ENCODE measurements at places on chromosomes 16 and 17.

- DNase-seq, result no peak
These were observed 162.3 kb downstream of the UTP18 start for GRCh38 chr17:51422634-51423033.

GRCh38 chr17:50550661-50551432 is 3.9 kb downstream of the SPATA20 start:
- DNase-seq, result no peak

DNA sequence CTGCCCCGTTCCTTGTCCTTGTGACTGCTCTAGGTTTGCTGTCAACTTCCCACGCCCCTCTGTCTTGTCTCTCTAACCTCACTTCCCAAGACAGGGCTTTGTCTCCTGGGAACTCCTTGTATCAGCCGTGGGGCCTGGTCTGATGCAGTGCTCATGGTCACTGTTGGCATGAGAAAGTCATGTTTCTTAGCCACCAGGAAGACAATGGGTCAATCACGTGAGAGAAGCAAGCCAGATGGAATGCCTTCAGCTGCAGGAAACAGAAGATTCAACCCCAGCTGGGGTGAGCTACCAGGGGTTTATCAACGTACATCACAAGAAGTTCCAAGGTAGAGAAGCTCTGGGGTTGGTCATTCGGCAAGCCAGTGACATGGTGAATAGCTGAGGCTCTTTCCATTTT is 116.6 kb downstream of the IRF8 start:
- no peak for DNase-seq

DNA sequence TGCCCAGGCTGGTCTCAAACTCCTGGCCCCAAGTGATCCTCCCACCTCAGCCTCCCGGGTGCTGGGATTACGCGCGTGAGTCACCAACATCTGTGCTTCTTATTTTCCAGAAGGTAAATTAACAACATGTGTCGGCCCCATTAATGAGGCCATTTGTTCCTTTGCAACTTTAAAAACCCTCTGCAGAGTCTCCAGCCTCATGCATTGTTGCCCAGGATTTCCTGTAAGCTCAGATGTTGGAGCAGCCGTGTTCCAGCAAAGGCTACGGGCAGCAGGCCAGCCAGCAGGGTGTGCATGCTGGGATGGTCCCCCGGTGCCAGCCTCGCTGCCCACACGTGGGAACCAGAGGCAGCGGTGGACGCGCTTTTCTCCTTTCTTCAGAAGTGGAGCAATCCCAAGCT is 19.1 kb upstream of the HEXD start:
- peak; percentile 80 for DNase-seq

DNA sequence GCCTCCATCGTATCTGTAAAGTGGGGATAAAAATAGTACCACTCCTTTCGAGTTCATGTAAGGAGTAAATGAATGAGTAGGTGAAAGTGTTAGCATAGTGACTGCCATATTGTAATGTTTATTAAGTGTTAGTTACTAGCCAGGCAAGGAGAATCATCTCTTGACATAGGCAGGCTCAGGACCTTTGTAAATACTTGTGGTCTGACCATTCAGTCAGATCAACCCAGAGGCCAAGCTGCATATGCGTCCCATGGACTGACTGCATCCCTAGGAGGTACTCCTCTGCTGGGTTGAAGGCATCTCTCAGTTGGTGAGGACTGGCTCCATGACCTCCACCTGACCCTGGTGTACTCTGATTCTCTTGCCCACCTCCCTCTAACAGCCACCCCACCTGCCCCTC is 40.5 kb upstream of the CDRT4 start:
- DNase-seq, result no peak

- no peak for DNase-seq
These were observed 146.7 kb downstream of the KCNJ12 start for GRCh38 chr17:21522755-21523336.

DNA sequence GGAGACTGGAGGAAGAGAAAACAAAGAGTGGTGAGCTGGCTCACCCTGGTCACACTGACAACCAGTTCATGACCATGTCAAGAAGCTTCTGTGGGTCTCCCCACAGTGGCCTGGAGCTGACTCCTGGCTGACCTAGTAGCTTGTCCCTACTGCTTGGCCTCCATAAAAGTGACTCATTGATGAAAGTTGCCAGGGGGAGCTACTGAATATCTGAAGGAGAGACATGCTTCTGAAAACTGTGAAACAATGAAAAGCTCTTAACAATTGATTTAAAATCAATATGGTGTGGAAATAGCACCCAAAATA is 22.0 kb downstream of the SMPD3 start:
- DNase-seq, result no peak

GRCh38 chr17:31512796-31513195 is 121.3 kb downstream of the RAB11FIP4 start:
- no peak for DNase-seq

Data from GM04503 (cell line).